Lower lobe of right lung (tissue), 2 donors: ENCODE measurements at places on chromosomes 12 and 14. TPM values are rescaled to one million over a fixed set of nuclear protein-coding genes. Genes with fewer than 3 reads are reported as not detected.

The SPIC gene
- total RNA-seq, result not detected

The RTRAF gene
- total RNA-seq, result 124 TPM

The COX8C gene
- not detected for total RNA-seq

The GYS2 gene
- total RNA-seq, result not detected

The TUBA1C gene
- 96.0 TPM for total RNA-seq

The ACSM4 gene
- not detected for total RNA-seq

DNA sequence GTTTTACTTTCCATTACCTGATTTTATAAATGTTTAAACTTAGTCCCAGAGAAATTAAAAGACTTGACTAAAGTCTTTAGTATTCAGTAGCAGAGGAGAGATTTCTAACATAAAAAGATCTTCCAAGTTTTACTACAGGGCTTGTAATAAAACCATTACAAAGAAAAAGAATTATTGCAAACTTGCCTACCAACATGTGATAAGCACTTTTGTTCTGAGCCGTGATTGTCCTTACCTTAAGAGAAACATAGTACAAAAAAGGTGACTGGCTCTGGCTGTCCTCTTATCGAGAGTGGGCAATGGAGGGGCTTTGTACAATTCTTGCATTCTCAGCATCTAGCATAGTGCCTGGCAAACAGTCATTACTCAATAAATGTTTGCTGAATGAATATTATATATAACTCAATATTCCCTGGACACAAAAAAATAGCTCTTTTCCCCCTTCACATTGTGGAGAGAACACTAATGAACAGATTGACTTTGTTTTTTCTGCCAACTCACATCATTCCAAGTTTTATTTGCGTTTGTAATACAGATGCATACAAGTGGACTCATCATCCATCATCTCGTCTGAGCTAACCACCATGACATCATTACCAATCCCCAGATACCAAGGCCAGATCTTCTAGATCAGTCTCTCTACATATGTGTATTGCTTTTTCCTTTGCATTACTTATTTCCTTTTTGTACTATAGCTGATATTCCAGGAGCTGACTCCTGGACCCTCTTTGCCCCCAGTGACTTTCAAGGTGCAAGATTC, 192.8 kb upstream of the EEA1 start:
- DNase-seq, result no peak

- no peak for DNase-seq
Measured at GRCh38 chr12:106226884-106227640, 20.8 kb downstream of the CKAP4 start.

- DNase-seq, result no peak
Measured at GRCh38 chr12:5437182-5437583, 5.3 kb downstream of the NTF3 start.

DNA sequence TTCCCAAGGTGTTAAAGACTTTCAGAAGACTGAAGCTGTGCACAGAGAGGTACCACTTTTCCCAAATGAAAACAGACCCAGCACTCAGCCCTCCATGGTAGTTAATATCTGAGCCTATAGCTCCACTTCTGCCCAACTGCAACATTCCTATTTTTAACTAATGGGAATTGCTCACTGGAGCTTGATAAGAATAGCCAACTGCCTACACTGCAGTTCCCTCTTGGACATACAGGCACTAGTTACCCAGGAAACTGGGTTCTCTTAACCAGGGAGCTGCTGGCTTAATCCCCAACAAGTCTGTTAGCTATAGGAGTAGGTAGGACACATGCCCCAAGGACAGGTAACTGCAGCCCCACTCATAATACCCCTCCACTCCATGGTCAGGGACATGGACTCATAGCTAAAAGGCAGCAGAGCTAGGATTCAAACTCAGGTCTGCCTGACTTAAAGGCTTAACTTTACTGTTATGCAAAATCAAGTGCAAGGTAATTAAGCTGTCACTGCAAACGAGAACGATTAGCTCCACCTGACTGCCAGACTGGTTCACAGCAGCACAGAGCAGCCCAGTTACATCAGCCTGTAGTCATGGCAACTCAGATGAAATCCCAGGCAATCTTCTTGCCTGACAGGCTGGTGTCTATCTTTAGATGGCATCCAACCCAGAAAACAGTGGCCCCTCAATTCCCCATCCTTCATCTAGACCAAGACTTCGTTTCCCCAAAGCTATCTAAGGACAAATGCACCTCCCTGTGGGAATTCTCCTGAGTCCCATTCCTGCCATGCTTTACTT, 77.1 kb upstream of the ACTN1 start:
- no peak for DNase-seq

- DNase-seq, result no peak
Measured at GRCh38 chr14:33871394-33871793, 79.5 kb downstream of the EGLN3 start.
